NCI-H187 (cell line): ENCODE measurements at places on chromosomes 12 and 14.

DNA sequence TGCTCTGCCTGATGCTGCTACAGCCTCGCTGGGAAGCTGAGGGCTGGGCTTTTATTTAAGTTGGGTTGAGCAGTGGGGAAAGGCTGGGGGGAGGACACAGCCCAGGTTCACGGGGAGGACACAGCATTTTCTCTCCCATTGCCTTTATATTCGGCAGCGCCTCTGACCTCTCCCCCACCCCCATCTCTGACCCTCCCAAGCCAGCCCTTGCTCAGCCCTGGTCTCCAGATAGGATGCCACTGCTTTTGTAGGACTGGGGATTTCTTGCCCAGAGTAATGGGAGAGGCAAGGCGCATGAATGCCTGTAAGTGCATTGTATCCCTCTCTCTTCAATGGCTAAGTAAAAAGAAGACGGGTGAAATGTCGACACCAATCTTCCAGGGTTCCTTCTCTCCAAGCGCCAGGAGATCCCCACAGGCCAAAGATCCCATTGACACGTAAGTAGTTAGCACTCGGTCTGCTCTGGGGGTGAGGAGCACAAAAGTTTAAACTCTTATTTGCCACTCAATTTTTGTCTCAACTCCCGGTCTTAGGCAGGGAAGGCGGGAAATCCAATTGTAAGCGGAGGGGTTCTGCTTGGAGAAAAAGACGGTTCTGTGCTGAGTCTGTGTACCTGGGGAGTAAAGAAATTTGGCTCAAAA is 4.6 kb downstream of the HOXC4 start:
- no peak for DNase-seq

DNA sequence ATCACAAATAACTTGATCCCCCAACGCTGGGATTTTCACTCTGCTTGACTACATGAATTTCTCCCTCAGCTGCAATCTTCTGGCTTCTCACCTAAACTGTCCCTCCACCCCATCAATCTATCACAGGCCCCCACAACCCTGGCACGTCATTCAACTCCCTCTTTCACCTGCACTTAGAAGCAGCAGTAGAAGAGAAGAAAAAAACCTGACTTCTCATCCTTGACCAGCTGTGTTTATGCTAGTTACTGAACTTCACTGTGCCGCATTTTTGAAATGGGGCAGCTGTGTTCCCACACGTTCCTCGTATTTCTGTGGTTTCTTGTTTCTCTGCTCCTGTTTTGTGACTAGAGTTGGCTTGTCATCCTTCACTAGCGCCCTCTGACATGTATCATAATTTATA is 35.0 kb downstream of the ITPR2 start:
- DNase-seq = peak; percentile 4

DNA sequence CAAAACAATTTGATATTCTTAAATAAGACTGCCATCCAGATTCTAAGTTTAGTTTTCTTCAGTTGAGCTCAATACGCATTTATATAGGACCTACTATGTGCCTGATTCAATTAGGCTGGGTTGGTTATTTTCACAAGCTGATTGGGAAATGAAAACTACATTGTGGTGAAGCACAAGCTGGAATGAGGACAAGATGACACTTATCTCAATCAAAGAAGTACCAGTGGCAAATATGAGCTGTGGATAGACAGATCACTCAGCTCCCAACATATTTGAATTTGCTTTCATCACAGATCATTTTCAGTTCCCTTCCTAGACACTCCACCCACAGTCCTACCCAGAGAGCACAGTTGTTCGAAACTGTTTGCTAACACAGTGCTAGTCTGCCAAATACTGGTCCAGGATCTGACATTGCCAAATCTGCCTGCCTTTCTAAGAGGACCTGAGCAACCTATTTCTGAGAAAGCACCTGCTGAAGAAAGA is 74.7 kb downstream of the LLPH start:
- DNase-seq = no peak

DNA sequence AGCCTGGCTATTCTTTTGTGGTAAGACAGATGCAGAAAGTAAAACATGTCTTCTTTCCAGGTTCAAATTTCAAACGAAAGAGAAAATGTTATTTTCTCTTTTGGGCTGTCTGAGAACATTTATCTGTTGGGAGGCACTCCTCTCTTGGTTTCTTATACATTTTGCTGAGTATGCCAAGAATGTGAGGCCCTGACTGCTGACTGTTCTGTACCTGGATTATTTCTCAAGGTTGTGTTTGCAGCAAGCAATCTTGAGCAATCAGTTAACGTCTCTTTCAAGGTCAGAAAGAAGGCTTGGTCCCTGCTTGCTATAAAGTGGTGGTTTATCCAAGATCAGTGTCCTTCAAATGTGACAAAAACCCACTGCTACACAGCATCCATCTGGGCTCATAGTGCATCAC is 9.8 kb downstream of the SSTR1 start:
- DNase-seq = no peak

DNA sequence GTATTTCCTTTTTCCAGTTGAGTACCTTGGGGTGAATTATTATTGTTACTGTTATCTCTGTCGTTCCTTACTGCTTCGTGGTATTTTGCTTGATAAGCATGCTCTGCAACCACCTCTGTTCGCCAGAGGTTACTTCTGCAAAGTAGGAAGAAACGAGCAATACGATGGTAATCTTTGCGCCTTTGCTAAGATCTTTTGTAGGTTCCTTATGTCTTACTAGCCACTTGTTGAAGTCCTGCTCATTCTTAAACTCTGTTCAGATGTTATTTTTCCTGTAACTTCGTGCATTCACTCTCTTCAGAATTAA is 729 bp upstream of the M6PR start:
- DNase-seq = no peak

- DNase-seq = no peak
These were observed 279.2 kb downstream of the SYT1 start for GRCh38 chr12:79143803-79144202.
